ENCODE measurements at places on chromosomes 11 and 22.

DNA sequence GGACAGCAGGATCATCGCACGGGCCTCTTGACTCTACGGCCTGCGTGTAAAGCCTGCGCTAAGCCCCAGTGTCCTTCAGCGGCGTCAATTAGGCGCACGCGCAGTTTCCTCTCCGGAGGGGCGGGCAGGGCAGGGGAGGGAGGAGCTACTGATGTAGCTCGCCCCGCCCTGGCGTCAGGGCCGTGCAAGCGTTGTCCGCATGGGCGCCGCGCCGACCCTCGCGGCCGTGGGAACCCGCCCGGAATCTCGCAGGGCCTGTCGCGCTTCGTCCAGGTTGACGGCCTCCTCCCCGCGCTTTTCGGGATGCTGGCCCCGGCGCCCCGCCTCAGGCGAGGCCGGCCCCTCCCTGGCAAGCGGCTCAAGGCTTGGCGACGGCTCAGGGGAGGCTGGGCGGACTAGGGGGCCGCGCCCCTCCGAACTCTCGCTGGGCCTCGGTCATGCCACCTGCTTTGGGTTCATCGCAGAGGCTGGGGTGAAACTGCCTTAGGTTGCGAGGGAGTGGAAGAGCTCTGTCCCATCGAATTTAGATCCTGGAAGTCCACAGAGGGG, 61.1 kb downstream of the ST3GAL4 start:
- peak; percentile 24 for DNase-seq

GRCh38 chr11:73866586-73866996, 10.1 kb downstream of the COA4 start:
- no peak for DNase-seq

DNA sequence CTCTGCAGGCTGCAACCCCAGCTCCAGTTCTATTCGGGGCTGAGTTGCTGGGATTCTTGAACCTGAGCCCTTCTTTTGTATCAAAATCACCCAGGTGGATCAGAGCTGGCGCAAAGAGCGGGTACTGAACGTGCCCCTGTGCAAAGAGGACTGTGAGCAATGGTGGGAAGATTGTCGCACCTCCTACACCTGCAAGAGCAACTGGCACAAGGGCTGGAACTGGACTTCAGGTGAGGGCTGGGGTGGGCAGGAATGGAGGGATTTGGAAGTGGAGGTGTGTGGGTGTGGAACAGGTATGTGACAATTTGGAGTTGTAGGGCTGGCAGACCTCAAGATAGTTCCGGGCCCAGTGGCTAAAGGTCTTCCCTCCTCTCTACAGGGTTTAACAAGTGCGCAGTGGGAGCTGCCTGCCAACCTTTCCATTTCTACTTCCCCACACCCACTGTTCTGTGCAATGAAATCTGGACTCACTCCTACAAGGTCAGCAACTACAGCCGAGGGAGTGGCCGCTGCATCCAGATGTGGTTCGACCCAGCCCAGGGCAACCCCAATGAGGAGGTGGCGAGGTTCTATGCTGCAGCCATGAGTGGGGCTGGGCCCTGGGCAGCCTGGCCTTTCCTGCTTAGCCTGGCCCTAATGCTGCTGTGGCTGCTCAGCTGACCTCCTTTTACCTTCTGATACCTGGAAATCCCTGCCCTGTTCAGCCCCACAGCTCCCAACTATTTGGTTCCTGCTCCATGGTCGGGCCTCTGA, 3.8 kb downstream of the FOLR1 start:
- DNase-seq, result no peak

GRCh38 chr22:27105142-27106025, 448.0 kb downstream of the MIAT start:
- no peak for DNase-seq

DNA sequence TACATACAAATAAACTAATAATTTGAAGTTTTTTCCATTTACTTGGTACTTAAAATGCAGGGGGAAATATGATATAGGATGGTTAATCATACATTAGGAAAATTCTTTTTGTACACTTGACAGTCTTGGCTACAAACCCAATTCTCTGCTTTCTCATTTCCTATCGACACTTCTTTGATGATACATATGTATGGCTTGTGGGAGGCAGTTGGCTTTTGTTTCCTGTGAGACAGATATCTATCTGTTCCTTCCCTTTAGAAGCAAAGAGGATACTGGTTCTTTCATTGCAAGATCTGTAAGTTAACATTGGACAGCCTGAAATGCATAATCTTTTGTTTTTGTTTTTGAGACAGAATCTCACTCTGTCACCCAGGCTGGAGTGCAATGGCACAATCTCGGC, 47.9 kb upstream of the ADORA2A start:
- no peak for DNase-seq

- DNase-seq, result no peak
Observed at GRCh38 chr11:73191151-73191550, 26.9 kb upstream of the P2RY2 start.

- DNase-seq, result no peak
Observed at GRCh38 chr11:11227296-11228085, 125.6 kb downstream of the CSNK2A3 start.

- no peak for DNase-seq
Observed at GRCh38 chr11:64518928-64519327, 72.1 kb upstream of the SLC22A12 start.

GRCh38 chr22:32515084-32515483, 40.5 kb downstream of the FBXO7 start:
- no peak for DNase-seq

DNA sequence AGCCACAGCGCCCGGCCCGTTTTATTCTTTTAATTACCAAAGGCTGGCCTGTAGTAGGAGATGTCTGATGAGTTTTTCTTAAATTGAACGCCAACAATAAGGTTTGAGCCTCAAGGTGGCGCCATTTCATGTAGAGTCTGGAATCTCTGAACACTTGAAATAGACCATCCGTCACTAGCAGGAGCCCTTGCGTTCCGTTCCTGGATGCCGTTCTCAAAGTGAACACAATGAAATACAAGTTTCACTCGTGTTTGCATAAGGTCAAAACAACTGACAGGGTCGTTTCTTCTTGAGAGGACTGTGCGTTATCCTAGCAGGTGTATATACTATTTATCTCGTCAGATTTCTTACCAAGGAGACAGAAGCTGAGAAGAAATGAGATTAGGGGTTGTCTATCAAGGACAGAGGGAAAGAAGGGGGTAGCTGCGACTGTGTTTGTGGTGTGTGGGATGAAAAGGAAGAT, 18.7 kb upstream of the SCGB1D1 start:
- DNase-seq, result peak; percentile 89

DNA sequence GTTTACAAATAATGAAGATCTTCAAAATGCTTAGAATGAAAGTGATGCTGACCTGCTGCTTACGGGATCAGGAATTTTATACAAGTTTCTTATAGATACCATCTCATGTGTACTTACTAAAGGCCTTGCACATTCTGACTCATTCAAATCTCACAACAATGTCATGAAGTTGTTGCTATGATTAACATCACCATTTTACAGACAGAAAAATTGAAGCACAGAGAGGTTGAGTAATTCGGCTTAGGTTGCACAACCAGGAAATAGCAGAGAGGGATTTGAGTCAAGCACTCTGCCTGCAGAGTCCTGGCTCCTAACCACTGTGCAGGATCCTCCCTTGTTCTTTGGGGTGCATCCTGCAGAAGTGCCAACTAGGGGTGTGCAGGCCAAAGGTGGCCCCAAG, 471.9 kb downstream of the MIAT start:
- no peak for DNase-seq

- DNase-seq, result no peak
Observed at GRCh38 chr22:37769056-37769455, 38.7 kb upstream of the GCAT start.

- no peak for DNase-seq
Observed at GRCh38 chr11:279040-279965, 1.1 kb downstream of the NLRP6 start.

GRCh38 chr22:24086310-24086709, 75.2 kb downstream of the CABIN1 start:
- DNase-seq, result no peak

GRCh38 chr11:1921574-1922141, 2.2 kb downstream of the TNNT3 start:
- no peak for DNase-seq

Data from NCI-H1092 (cell line).